ENCODE measurements at places on chromosomes 11 and 22.
A peak's percentile ranks its signal among the peaks of the same experiment; 100 is the strongest.

DNA sequence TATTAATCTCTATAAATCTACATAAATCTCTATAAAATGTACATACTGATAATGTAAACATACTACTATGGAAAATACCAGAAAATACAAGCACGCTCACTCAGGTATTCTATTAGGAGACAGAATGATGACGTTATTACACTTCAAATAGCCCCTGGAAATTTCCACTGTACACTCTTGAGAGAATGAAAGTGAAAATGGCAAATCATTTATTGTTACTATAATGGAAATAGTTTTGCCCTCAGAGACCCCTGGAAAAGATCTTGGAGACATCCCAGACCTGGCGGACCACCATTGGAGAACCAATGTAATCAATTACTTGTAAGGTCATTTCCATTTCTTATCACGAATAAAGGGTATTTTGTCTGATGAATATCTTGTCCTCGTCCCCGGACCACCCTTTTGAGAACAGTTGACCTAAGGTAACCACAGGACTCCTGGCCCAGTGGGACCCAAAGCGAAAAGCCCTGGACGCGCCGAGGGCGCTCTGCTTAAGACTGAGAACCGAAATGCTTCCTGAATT lies 509 bp upstream of the PRRG4 start:
- DNase-seq = no peak

DNA sequence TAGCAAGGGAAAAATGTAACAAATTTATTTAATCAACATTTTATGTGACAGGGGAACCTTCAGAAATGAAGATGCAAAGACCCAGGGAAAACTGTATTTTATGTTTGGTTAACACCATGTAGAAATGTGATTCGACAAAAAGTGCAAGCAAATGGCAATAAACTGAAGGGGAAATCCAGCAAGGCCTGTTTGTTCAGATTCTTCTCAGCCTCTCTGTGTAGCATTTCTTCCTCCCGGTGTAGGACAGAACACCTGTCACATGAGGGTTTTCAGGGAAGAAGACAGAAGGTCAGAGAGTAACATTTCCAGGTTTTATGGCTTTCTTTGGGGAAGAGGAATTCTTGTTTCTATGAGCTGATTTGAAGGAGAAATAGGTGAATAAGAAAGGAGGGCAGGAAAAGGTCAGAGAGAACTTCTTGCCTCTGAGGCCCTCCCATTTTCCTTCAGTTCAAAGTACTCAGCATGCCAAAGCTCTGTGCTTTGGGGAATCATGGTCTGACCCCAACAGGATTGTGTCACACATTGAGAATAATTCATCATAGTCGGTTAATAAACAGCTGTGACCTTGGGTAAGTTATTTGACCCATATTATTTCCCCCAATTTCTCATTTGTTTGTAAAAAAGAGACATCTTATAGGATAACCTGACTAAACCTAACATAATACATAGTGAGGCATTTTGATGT lies 45.5 kb upstream of the ME3 start:
- no peak for DNase-seq

DNA sequence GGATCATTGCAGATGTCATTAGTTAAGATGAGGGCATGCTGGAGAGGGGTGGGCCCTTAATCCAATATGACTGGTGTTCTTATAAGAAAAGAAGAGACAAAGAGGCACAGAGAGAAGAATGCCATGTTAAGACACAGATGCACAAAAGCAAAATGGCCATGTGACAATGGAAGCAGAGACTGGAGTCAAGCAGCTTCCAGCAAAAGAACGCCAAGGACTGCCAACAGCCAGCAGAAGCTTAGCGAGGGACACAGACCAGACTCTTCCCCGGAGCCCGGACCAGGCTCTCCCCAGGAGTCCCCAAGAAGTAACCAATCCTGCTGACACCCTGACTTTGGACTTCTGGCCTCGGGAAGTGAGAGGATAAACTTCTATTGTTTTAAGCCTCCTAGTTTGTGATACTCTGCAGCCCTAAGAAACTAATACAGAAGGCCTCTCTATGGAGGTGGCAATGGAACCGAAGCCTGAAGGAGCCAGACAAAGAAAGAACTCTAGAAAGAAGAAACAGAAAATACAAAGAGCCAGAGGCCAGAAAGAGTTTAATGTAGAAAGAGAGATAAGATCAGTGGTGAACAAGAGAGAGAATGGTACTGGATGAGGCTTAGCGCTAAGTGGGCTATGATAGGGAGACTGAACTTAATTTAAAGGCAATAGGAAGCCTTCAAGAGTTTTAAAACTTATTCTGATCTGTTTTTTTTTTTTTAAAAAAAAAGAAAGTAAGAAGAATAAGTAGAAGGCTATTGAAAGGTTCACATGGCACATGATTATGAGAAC lies 27.7 kb downstream of the PRCP start:
- no peak for DNase-seq

DNA sequence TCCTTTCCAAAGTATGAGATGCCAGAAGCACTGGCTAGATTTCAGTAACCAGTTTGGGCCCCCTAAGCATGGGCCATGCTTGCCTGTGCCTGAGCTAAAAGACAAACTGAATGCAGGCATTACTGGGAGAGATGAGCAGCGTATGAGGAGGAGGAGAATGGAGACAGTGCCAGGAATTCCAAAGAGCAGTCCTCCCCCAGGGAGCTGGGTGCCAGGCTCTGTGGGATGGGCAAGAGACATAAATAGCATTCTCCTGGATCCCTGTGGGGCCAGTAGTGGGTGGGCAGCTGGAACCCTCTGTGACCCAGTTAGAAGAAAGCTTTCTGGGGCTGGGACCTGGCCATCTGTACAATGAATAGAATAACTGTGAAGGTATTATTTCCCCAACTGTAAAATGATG lies 235.6 kb downstream of the KCNA4 start:
- peak; percentile 89 for DNase-seq

DNA sequence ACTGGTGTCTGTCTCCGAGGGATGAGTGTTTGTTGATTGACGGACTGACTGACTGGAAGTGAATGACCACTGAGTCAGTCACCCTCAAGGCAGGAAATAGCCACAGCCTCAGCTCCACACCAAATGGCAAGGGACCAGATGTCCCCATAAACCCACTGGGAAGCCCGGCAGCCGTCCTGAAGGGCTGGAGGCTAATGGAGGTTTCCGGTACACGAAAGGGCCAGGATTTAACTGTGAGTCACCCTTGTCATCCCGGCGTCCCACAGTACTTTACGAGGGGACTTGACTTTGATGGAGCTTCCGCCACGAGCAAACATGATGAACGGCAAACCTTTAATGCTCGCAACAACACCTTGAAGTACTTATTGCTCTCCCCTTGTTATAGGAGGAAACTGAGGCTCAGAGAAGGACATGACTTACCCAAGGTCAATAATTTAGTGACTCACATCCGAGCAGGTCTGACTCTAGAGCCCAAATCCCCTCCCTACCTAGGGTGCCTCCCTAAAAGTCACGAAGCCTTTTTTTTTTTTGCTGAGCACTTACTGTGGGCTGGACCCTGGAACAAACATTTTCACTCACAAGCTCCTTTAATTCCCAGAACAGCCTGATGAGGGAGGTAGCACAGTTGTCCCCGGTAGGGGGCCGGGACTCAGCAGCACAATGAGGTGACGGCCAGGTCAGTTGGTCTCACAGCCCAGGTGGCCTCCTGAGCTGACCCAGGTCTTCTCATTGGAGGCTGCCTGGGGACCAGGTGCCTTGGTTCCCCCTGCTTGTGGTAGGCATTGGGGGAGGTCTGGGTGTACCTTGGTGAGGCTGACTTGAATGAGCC lies 25.2 kb upstream of the GCAT start:
- no peak for DNase-seq

DNA sequence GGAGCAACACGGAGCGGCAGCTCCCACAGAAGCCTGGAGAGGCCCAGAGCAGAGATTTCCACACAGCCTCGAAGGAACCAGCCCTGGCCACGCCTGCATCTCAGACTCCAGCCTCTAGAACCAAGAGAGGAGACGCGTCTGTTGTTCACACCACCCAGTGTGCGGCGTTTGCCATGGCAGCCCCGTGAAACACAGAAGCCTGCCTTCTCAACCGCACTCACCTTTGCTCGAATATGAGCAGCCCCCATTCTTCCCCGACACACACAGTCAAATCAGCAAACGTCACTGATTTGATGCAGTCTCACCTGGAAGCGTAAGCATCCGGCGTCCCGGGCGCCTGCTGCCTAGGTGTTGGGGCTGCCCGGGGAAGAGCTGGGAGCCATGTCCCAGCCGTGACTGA lies 14.2 kb upstream of the TALDO1 start:
- DNase-seq = no peak

DNA sequence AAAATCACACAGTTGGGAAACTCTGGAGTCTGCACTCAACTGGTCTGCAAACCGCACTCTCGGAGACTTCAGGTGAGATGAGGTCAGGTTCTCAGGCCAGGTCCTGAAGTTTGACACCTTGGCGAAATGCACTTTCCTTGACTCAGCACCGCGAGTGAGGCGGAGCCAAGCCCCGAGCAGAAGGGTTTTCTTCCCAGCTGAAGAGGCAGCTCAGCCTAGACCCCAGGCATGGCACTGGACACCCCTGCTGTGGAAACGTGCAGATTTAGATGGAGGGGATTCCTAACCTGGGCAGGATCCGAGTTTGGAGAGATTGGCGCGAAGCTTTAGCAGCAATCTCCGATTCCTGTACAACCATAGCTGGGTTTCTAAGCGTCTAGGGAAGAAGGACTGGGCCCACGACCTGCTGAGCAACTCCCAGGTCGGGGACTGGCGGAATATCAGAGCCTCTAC lies 835 bp upstream of the MYOD1 start:
- no peak for DNase-seq

- DNase-seq = no peak
Measured at GRCh38 chr11:61173456-61173855, 12.2 kb upstream of the VPS37C start.

DNA sequence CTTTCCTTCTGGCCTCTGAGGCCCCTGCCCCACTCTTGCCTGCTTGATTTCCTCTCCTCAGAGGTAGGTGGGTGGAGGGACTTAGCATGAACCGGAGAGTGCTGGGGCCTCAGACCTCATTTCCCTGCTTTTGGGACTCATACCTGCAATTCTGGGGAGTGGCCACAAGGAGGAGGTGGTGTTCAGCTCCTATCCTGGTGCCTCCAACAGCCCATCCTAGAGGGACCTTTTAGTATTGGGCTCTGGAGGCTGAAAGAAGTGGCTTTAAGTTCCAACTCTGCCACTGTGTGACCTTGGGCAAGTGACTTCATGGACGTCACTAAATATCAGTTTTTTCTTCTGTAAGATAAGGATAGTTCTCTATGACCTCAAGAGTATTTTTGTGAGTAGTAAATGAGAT lies 98.6 kb downstream of the KIAA1671 start:
- no peak for DNase-seq

- DNase-seq = peak; percentile 26
Measured at GRCh38 chr11:69662021-69662698, 13.0 kb downstream of the LTO1 start.

DNA sequence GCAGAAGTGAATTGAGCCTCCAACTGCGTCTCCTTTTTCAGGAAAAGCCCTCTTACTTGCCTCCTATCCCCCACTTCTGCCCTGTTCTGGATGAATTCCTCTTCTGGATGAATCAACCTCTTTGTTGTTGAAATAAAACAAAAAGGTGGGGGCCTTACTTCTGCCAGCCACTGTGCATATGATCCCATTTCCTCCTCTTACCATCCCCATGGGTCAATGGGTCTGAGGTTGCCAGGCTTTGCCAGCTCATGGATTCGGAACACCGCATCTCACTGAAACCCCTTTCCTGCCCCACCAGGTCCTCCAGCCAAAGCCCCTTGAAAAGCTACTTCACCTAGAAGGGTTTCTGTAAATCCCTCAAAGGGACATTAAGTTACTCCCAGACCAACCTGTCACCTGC lies 3.7 kb upstream of the CHST1 start:
- peak; percentile 17 for DNase-seq

GRCh38 chr22:33492210-33492651 lies 428.0 kb downstream of the LARGE1 start:
- DNase-seq = no peak

DNA sequence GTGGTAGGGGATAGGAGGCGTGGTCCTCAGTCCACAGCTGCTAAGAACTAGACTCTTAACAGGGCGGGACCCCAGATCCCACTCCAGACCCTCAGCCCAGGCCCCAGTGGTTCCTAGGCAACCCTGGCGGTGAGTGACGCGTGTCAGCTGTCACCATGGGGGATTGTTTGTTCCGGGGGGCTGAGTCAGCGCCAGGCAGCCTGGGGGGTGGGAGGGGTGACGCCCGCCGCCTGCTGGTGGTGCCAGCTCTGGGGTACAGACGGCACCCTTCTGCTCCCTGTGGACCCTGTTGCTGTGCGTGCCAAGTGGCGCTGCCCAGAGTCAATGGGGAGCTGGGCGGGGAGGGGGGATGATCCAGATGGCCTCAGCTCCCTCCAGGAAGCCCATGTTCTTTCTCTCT lies 2.5 kb downstream of the CNIH2 start:
- no peak for DNase-seq

GRCh38 chr11:18368221-18368620 lies 26.1 kb upstream of the LDHA start:
- no peak for DNase-seq

GRCh38 chr11:20156876-20157613 lies 3.2 kb downstream of the DBX1 start:
- DNase-seq = no peak

DNA sequence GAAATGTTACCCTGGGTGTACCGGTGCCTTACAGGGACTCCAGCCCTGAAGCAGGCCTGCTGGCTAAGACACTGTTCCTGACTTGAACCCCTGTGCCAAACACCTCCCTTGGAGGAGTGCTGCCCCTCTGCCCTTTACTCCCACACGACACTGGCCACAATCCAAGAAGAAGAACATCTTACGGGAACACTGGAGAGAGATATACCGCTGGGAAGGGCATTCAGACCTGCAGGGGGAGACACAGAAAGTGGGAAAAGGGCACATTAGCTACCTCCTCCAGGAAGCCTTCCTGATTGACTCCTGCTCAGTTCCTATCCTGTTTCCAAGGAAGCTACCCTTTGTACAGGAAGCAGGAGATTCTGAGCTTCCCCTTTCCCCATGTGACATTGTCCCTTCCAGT lies 18.7 kb downstream of the TMPRSS13 start:
- DNase-seq = no peak

DNA sequence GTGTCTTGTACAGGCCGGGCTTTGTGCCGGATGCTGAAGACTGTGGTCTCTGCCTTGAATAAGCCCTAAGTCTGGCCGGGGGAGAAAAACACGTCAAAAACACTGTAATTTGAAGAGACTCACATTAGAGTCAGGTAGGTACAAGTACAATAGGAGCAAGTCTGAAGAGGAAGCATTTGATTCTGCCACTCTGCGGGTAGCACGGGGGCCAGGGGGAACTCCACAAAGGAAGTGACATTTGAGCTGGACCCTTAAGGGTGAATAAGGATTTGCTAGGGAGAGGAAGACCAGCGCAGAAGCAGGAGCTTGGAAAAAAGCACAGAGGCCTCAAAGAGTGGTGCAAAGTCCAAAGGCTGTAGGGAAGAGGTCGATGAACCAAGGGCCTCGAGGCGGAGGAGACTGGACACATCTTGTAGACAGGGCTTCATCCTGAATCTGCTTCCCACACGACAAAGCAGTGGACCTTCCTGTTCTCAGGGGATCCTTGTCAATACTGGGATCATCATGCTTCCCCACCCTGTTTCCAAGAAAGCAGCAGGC lies 38.7 kb downstream of the BUD13 start:
- no peak for DNase-seq

All from posterior cingulate gyrus (tissue), 11 donors.